ENCODE measurements at places on chromosomes 2 and 18.

GRCh38 chr2:206164261-206164862, 4.7 kb downstream of the EEF1B2 start:
- DNase-seq, result peak; percentile 9

DNA sequence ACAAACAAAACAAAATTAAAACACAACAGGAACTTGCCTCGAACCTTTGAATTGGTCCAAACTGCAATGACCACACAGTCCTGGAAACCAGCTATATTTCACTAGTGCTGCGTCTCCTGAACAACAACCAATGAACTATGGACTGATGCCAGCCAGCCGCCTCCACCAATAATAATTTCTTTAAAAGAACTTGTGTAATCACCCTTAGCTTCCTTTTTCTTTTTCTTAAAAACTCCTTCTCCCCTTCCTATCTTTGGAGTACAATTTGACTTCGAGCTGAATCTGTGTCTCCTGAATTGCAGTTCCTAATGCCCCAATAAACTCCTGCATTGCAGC, 1.6 kb upstream of the CXXC1 start:
- DNase-seq, result no peak

DNA sequence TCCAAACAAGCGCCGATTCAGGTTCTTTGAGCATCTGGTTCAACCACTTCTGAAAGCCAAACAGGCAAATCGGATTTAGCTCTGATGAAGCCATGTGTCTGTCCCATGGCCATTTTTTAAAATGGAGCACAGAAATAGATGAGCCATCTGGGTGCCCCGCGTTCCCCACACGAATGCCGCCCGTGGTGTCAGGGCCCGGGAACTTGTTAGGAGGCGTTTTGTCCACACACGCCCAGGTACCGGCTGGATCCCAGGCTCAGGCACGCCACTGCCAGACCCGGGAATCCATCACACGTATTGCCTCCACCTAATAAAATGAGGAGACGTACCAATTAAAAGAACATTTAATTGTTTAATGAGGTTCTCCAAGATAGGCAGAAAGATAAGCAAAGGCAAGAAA, 374.4 kb upstream of the SALL3 start:
- DNase-seq, result no peak

DNA sequence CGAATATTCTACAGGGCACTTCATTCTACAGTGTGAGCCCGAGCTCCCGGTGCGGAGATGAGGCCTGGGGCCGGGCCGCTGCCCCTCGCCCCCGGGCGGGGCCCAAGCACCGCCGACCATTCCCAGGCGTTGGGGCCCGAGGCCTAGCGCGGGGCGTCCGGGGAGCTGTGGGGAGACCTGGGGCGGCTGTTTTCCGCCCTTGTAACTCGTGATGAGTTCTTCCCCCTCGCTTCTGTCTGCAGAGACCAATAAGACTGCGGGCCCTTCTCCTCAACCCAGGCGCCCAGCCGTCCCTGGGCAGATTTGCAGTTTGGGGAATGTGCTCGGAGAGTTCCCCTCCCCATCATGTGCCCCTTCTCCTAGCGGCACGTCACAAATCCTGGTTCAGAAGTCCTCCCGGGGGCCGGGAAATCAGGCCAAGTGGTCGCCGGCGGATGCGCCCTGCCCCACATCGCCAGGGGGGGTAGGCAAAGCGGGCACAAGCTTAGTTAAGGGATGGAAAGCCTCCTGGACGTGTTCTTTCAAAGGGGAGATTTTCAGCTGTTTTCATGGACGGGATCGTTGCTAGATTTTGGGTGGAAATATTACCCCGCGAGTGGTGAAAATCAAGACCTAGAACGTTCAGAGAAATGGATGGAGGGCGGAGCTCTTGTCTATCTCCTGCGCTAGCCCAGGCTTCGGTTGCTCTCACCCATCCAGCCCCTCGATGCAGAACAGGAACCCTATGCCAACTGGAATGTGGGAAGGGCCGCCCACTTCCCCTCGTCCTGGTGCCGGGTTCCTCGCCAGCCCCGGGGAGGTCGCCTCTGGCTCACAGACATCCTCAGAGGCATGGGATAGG, 18.8 kb upstream of the HAAO start:
- peak; percentile 51 for DNase-seq

GRCh38 chr2:106745468-106745867, 140.5 kb downstream of the ST6GAL2 start:
- no peak for DNase-seq

DNA sequence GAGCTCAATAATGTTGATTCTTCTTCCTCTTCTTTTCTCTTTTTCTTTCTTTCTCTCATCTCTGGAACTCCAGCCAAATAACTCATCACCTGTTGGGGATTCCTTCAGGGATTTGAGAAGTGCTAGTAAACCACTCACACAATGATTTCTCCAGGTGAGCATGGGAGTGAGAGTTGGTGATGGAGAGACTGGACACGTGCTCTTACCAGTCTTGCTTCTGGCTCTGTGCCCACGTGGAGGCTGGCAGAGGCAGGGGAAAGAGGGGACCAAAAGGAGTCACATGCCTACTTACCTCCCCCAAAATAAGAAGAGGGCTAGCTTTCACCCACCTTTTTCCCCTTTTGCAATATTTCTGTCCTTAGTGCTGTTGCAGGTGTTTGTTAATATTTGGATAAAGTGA, 28.6 kb upstream of the CCDC85A start:
- no peak for DNase-seq

GRCh38 chr2:96065381-96065930, 30.7 kb upstream of the GPAT2 start:
- DNase-seq, result no peak

- DNase-seq, result no peak
Measured at GRCh38 chr2:191620144-191620543, 57.8 kb upstream of the NABP1 start.

DNA sequence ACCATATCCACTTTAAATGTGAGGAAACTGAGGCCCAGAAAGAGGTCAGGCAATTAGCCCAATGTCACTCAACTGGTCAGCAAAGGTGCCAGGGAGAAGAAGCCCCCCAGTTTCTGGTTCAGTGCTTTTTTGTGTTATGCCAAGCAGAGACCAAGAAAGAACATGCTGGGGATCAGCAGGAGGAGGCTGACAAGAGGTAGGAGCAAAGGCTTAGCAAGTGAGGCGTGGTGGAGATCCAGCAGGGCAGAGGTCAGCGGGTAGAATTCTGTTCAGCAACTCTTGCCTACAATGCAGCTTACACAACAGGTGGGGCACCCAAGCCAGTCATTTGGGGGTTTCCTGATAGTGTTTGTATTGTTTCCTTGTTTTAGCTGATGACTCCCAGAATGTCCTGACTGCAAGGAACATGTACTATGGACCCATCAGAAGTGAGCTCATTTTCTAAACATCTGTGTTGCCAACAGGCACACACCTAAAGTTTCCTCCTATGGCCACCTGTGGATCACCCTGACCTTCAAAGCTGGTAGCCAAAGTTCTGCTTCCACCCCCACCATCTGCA, 28.2 kb downstream of the LPIN2 start:
- no peak for DNase-seq

GRCh38 chr18:26771524-26771923, 94.0 kb downstream of the AQP4 start:
- no peak for DNase-seq

- DNase-seq, result no peak
Measured at GRCh38 chr2:200619279-200619678, 33.5 kb downstream of the AOX1 start.

DNA sequence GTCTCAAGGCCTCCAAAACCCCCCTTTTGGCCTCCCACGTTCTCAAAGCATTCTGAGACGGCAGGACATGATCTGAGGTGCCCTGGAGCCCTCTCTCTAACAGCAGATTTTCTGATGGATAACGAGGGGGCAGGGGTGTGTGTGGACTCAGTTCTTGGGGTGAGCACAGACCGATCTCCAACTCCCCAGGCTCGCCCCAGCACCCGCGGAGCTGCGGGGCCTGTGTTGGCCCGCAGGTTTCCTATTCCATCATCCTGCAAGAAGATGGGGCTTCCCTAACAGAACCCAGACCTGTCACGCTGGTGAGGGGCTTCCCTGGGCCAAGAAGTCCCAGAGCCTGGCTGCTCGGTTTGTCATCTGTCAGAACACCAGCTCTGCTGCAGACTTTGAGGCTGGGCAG, 196.1 kb downstream of the ANAPC1 start:
- no peak for DNase-seq

GRCh38 chr2:65435625-65436168, 3.3 kb upstream of the SPRED2 start:
- DNase-seq, result peak; percentile 62

GRCh38 chr18:55381277-55381676, 206.7 kb downstream of the TCF4 start:
- DNase-seq, result no peak

GRCh38 chr2:208208335-208209085, 18.7 kb upstream of the C2orf80 start:
- DNase-seq, result no peak

DNA sequence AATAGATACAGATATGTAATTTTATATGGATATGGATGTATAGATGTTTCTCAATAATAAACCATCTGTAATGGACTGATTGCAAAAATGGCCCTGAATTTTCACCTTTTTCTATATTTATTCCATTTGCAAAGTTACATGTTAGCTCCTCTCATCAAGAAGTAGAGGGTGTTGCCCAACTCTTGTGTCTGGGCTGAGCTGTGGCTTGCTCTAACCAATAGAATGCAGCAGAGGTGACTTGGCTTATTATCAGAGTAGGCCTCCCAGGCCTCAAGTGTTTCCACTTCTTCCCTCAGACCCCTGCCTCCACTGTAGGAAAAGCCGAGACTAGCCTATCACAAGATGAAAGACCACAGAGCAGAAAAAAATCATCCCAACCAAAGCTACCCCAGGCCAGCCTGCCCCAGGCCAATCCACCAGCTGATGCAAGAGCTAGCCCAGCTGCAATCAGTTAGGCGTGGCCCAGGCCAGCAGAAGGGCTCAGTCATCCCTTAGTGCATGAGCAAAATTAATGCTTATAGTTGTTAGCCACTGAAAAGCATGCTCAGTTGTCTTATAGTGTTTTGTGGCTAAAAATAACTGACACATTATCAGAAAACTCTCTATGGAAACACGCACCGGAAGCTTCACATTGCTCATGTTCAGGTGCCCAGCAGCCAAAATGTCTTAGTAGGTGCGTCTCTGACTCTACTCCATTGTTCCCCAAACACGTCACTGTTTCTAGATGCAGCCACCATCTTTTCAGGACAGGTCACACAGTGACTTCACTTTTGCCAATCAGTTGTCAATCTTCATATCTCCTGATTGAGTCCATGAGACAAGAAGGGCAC, 464.0 kb downstream of the FBXO15 start:
- no peak for DNase-seq

GRCh38 chr2:154449951-154450658, 248.4 kb upstream of the KCNJ3 start:
- DNase-seq, result no peak

- DNase-seq, result peak; percentile 80
Measured at GRCh38 chr2:9782197-9782719, 61.0 kb upstream of the TAF1B start.

- no peak for DNase-seq
Measured at GRCh38 chr18:73774811-73775509, 372.7 kb downstream of the FBXO15 start.

DNA sequence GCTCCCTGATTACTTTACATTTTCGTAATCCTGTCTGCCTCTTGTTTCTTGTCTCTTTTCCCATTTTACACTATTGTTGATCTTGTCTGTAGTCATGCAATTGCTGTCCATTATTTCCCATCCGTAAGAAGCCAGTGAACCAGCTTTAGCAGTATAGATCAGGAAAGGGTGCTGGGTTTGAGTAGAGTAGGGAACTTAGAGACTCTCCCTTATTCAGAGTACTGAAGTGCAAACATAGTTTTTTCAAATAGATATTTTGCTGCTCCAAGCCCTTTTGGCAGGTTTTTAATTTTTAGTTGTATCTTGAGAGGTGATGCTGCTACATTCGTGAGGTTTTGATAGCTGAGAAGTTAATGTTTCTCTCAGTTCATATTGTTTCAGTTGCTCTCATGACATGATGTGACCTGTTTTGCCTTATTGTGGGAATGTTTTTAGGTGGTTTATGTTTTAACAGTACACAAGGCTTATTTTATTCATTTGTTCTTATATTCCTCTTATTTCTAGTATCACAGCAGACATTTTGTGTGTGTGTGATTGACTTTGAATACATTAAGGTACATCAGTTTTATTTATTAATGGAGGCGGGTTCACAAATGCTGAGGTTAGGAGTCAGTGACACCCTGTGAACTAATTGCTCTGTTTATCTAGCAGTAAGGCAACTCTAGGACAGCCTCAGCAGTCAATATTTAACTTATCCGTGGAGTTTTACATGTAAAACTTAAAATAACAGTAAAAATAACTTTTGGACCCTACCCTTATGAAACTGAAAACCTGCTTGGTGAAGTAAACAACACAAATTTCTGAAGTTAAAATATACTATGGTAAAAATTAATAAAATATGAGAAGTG, 118.4 kb downstream of the ZNF407 start:
- no peak for DNase-seq

GRCh38 chr2:12240206-12240605, 476.5 kb upstream of the TRIB2 start:
- no peak for DNase-seq

- no peak for DNase-seq
Measured at GRCh38 chr2:236994361-236994760, 91.3 kb upstream of the COPS8 start.

DNA sequence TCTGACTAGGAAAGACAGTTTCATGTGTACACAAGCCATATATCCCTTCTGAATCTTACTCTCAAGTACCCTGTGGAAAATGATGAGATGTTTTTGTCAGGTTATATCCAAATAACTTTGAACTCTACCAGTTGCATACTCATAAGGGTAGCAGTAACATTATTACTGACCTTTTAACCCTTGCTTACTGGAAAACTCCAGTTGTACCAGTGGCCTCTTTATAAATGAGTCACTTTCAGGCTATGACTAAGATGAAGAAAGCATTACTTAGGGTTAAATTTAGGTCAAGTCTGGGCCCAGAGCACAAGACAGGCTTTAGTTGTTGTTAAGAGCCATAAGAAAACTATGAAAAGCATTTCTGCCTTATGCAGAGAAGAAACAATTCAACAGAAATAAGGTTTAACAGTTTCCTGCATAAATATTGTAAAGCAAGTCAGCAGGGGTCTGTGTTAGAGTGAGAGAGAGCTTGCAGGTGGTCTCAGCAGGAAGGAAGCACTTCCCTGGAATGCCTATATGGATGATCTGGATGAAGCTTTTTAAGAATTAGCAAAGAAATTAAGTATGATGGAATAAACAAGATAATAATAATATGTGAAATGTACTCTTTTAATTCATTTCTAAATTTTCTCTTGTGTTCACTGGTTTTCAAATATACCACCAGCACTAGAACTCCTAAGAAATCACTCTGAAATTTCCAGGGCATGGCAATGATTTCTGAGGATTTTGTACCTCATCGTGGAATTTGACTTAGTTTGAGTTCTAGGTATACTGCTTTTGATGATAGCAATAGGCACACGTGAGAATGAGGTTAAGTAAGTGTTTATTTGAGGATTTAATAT, 126.6 kb downstream of the UBE2E3 start:
- DNase-seq, result peak; percentile 22
